Progenitor cell of endocrine pancreas (in vitro differentiated cells): ENCODE measurements at places on chromosomes 7 and 10. TPM values are rescaled to one million over a fixed set of nuclear protein-coding genes. Genes with fewer than 3 reads are reported as not detected.

- H3K4me3 ChIP-seq = no peak overlapping the region
- peaks cover 7% of the 10 kb centered on the region for H3K27me3 ChIP-seq
- no peak for DNase-seq
- no peak overlapping the region for H3K27ac ChIP-seq
- H3K4me1 ChIP-seq = peaks cover 13% of the 10 kb centered on the region
These were observed 176.4 kb upstream of the RHEB start for GRCh38 chr7:151695951-151696541.

DNA sequence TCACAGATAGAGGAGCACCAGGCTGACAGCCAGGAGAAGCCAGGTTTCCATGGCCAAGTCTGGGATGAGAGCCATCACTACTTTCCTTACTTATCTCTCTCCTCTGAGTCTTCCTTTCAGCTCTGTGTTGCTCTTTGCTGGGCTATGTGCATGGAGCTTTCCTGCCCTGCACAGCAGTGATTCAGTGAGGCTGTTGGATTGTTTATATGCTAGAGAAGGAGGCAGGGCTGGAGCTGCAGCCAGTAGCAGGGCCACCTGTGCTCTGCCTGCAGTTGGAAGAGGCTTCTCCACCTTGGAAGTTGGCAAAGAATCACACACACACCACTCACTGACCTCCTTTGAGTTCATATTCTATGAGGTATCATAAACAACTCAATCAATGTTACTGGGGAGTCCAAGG lies at the start of gene CYP3A4:
CYP3A4 (minus strand) TSS at position 178 of the 400 bp plus-strand sequence; CDS start at position 75, 103 bp downstream.
- no peak for DNase-seq
- peaks cover 8% of the 10 kb centered on the region for H3K27me3 ChIP-seq
- no peaks in the 10 kb centered on the region for H3K4me1 ChIP-seq
- no peaks in the 10 kb centered on the region for H3K36me3 ChIP-seq

- H3K27me3 ChIP-seq = peaks cover 15% of the 10 kb centered on the region
- H3K36me3 ChIP-seq = no peaks in the 10 kb centered on the region
- no peak overlapping the region for H3K4me3 ChIP-seq
- H3K4me1 ChIP-seq = peaks cover 3% of the 10 kb centered on the region
These were observed 58.8 kb downstream of the PARP12 start for GRCh38 chr7:140003913-140004382.

DNA sequence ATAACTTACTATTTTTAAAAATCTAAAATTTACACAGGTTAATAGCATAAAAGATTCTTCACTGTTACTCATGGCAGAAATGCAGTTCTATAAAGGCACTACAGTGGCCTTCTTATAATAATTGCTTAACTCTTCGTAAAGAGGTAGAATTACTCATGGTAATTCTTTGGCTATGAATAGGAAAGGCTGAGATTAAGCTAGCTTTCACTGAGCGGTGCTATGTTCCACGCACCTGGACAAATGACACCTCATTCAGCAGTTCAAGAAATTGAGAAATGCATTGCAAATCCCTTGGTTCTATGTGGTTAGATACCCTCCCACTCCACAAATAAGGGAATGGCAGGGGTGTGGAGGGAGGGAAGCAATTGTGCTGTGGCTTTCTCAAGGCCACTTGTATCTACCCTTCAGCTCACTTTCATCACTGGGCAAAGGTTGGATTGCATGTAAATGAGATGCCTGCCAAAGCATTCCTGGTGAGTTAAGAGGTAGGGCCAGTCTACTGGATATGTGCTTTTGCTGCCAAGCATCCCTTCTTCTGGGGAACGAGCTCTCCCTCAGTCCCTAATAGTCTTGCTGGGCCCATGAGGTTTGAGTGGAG lies 210.9 kb downstream of the TEX36 start:
- no peak for DNase-seq
- H3K4me1 ChIP-seq = peaks cover 5% of the 10 kb centered on the region
- no peak overlapping the region for H3K4me3 ChIP-seq

DNA sequence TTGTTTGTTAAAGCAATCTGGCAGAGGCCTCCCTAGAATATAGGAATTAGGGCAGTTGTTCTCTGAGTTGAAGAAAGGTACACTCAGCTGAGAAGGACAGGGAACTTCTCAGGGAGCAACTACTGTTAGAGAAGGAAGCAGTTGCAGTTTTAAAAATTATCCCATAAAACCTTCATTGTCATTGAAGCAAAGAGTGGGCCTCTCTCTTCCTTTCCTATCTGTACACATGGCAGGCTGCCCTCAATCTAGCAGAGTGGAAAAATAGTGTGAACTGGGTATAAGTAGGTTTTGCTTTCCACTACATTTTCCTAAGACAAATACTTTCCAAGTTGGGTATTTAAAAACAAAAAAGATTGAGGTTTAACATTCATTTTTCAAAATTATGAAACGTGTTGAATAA lies 236.7 kb upstream of the KLF14 start:
- no peak overlapping the region for H3K27ac ChIP-seq
- H3K4me1 ChIP-seq = no peaks in the 10 kb centered on the region
- no peak overlapping the region for H3K4me3 ChIP-seq
- H3K27me3 ChIP-seq = no peaks in the 10 kb centered on the region
- peaks cover 4% of the 10 kb centered on the region for H3K36me3 ChIP-seq

- H3K27ac ChIP-seq = no peak overlapping the region
- H3K4me3 ChIP-seq = no peak overlapping the region
- DNase-seq = no peak
- no peaks in the 10 kb centered on the region for H3K27me3 ChIP-seq
These were observed 24.1 kb downstream of the GRIFIN start for GRCh38 chr7:2452074-2452507.

DNA sequence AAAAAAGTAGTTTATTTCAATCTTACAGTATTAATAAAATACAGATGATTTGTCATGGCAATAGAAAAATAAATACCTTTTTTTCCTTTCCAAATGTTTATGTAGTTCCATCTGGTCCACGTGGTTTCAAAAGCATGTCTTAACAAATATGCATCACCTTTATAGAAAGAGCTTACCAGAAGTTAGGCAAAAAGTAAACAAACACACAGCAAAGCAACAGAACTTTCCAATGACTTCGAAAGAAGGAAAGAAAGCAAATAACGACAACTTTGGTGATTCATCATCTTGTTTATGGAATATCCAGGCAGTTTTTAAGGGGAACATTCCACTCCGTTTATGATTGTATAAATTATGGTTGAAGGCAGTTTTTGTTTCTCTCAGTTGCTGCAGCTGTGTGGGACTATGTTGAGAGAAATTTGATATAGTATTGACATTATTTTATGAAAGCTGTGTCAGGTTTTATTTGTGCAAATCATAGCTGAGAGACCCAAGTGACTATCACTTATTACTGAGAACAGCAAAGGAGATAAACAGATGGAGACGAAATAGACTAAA lies 203.1 kb downstream of the CDC14C start:
- H3K4me3 ChIP-seq = no peak overlapping the region
- no peak for DNase-seq
- no peak overlapping the region for H3K27ac ChIP-seq
- no peaks in the 10 kb centered on the region for H3K4me1 ChIP-seq

The PON2 gene
- 145 and 157 TPM in 2 replicates for total RNA-seq

The GRID2IP gene
- total RNA-seq = 2.0 and 2.5 TPM in 2 replicates
